ENCODE measurements at places on chromosomes 11 and 22.

DNA sequence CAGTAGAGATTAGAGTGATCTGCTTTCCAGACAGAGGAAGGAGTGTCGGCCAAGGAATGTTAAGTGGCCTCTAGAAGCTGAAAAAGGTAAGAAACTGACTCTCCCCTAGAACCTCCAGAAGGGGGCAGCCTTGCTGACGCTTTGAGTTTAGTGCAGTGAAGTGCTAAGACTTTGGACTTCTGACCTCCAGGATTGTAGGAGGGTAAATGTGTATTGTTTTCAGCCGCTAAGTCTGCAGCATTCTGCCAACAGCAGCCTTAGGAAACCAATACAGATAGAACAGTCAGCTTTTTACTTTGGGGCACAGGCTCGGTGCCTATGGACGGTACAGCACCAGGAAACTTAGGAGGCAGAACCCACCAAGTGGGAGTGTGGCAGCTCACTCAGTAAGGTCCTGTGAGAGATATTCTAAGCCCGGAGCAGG is 3.6 kb upstream of the TBC1D22A start:
- DNase-seq, result no peak

GRCh38 chr11:9313648-9314290 is 624 bp downstream of the TMEM41B start:
- no peak for DNase-seq

DNA sequence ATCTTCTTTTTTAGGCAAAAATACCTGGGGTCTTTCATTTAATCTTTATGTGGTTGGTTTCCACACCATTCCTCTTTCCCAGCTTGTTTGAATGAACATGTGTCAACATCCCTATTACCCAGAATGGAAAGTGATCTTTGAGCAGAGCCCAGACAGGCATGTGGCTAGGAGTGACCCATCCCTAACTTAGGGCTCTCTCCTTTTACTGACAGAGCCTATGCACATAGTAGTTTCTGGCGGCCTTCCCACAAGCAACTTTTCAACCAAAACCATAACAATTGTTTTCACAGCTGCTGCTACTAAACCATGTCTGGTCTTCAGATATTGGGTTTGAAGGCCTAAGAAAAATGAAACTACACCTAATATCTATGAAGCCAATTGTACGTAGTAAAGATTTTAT is 107.5 kb downstream of the TENM4 start:
- DNase-seq, result no peak

- DNase-seq, result no peak
Measured at GRCh38 chr22:20865875-20866445, 7.2 kb downstream of the SNAP29 start.

DNA sequence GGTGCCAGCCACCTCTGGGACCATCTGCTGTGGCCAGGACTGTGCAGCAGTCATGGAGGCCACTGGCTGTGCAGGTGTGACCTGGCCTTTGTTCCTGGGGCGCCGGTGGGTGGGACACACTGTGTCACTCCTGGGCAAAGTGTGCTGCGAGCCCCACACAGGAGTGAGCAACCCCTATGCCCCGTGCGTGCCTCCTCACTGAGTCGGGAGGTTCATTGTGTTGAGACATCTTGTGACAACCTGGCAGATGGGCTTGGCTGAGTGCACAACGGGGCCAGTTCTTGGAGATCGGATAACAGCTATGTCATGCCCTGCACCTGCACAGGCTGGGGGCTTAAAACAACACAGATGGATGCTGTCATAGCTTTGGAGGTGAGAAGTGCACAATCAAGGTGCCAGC is 13.5 kb downstream of the ANO1 start:
- no peak for DNase-seq

DNA sequence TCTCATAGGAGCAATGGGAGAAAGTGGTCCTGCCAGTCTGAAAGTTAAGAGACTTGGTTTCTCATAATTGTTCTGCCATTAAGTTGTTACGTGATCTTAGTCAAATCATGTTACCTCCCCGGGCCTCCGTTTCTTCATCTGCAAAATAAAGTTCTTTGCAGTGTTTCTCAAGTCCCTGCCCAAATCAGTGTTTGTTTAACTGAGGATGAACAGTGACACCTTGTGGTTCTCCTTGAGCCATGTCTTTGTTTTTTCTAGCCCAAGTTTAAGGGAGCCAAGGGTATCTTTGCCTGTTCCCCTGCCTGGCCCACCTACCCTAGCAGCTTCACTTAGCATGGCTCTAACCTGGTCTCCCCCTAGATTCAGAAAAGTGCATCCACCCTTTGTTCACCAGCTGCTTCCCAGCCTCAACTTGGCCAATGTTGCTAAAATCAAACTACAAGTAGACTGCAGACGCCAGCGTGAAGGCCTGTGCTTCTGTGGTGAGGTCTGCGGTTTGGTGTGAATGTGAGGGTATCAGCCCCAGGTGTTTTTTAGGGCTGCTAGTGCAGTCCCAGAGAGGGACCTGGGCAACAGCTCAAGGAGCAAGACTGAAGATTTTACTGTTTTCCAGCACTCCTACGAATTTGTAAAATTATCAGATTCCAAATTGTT is 35.5 kb downstream of the FZD4 start:
- no peak for DNase-seq
